T follicular helper cell (primary cell): ENCODE measurements at places on chromosomes 1 and 21.

DNA sequence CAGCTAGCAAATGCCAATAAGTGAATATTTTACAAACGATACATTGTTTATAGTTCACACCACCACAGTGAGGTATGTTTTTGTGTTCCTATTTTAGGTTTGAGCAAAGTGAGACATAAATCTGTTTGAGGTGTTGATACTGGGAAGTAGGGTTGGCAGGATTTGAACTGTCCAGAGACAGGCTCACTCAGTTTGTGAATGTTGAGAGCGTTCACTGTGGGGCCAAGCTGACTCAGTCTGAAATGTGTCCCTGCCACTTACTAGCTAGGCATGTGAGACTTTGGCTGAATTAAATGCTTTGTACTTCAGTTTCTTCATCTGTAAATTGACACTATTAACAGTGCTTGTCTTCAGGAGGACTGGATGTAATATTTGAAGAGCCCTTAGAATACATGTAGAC is 35.1 kb downstream of the DIRAS3 start:
- DNase-seq = no peak

DNA sequence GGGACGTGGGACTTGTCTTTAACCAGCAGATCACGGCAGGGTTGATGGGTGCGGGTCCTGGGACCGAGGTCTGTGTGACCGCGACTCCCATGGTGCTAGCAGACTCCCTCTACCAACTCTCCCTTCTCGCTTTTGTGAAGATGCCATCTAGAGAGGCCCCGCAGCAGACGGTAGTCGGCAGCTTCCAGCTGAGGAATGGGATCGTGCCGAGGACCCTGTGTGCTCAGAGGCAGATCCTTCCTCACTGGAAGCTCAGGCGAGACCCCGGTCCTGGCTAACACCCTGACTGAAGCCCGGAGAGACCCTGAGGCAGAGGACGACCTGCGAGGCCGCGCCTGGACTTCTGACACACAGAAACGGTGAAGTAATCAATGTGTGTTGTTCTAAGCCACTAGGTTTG is 12.5 kb upstream of the SPATC1L start:
- DNase-seq = no peak

DNA sequence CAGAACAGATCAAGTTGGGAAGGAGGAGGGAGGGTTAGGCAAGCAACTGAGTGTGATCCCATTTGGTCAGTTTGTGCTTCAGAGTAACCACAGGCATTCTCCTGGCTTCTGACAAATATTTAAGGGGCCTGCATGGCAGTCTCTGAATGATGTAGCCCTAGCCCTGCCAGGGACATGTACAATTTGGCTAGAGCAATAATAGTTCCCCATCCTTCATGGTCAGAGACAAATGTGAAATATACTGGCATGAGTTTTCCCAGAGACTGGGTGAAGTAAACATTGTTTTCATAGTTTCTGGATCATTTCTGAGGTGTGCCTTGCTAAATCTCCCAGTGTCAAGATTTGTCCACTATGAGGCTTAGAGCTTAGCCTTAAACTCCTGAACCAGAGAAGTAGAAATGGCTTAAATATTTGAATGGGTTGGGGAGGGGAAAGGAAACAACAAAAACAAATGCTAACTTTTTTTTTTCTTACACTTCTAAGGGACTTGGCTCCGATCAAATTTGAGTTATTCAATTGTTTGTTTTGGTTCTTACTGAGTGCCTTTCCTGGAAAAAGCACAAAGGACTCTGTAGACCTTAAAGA is 42.0 kb upstream of the UBE2U start:
- no peak for DNase-seq

- no peak for DNase-seq
These were observed 127.1 kb upstream of the KCNJ15 start for GRCh38 chr21:38129711-38130110.

DNA sequence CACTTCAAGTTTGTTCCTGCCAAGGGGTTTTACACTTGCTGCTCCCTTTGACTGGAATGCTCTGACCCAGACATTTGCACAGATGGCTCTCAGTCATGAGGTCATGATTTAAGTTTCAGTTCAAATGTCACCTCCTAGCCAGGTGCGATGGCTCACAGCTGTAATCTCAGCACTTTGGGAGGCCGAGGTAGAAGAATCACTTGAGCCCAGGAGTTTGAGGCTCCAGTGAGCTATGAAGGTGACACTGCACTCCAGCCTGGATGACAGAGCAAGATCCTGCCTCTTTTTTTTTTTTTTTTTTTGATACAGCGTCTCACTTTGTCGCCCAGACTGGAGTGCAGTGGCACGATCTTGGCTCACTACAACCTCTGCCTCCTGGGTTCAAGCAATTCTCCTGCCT is 4.5 kb upstream of the ZMYM4 start:
- DNase-seq = no peak

DNA sequence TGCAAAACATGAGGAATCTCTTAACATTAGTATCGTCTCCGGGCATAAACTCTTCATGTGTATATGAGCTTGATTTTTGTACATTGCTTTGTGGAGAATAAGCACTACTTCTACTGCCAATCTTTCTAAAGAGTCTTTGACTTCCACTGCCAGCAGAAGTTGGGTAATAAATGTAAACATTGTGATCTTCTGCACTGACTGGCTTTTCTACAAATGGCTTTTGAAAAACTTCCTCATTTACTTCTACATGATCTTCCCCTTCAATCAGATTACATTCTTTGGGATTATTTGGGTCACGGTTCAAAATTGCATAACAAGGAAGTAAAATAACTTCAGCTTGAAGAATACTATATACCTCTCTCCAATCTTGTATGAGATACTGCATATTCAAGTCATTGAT is 30.4 kb upstream of the SLC44A5 start:
- DNase-seq = no peak

DNA sequence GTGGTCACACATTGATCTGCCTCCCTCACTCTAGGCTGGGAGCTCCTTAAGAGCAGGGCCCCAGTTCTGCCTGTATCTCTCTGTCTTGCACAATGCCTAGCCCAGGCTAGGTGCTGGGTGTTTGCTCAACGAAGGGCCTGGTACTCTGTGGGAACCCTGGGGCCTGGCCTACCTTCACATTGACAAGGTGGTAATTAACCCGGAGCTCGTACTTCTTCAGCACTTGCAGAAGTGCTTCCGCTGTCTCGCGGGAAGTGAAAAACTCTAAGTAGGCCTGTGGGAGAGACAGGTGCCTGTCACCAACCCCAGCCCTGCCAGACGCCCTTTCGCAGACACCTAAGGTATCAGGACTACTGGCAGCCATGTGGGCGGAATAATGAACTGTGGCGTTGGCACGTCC is 13.7 kb downstream of the MTHFR start:
- no peak for DNase-seq

GRCh38 chr1:22275626-22276395 is 132.9 kb upstream of the WNT4 start:
- DNase-seq = no peak
